Hematopoietic multipotent progenitor cell treated with erythropoietin and hydrocortisone succinate and interleukin-3 and kit ligand, for 8 days (in vitro differentiated cells): ENCODE measurements at places on chromosomes 6 and 20.

- no peak for DNase-seq
Measured at GRCh38 chr6:65633501-65633900, 73.5 kb downstream of the EYS start.

DNA sequence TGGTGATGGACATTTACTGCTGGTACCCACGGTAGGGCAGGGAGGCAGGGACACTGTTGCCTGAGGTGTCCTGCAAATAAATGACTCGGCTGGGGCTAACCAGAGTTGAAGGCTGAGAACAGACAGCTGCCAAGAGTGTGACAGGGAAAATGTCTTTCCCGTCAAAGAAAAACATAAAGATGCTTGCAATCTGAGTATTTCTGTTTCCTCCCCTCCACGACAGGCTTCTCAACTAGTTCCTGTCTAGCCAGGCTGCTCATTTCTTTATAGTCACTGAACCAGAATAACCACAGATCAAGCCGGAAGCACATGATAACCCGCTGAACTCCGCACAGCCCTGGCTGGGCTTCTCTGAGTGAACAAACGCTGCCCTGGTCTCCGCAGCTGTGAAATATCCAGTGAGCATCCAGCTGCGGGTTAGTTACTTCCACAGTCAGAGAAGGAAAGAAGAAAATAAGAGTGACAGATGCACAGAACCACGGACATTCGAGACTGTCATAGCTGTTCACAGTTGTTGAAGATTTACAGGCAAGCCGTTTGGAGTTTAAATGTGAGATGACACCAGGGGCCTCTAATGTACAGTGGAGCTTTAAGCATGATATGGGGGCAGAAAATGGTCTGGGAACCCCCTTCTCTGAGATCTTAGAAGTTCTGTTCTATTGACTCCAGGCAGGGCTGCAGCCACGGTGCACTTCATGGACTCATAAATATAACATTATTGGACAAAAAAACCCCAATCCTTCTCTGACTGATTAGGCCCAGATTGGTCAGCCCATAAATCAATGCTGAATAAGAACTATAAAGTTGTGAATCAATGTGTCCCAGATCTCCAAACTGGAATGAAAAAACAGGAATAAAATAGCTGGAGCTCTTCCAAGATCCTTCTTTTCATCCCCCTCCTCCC, 299.9 kb upstream of the SUPT3H start:
- peak; percentile 31 for DNase-seq

DNA sequence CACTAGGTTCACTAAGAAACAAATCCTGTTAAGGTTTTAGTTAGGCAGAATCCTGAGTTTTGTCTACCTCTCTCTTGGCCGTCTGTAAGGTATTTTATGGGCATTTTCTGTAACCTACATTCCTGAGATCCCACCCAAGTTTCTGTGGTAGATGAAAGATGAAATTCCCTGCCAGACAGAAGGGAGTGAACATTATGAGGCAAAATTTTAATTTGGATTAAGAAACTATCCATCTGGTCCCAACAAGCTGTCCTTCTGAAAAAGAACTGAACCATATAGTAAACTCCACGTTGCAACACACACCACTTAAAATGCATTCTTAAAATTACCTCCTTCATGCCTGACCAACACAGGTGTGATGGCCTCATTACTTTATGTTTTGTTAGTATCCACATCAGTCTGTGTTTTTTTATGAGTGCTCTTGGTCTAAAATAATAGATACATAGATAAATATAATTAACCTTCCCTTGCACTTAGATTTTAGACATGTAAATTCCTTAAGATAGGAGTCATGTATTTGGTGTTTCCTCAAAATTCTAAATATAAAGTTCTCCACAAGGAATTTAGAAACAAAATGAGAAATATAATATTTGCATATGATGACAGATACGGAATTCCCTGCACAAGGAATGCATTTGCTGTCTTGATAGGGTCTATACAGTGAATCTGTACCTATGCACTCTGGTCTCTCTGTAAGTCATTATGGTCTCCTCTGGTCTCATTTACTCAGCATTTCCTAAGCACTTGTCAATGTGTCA, 86.5 kb downstream of the CHD6 start:
- DNase-seq: no peak

DNA sequence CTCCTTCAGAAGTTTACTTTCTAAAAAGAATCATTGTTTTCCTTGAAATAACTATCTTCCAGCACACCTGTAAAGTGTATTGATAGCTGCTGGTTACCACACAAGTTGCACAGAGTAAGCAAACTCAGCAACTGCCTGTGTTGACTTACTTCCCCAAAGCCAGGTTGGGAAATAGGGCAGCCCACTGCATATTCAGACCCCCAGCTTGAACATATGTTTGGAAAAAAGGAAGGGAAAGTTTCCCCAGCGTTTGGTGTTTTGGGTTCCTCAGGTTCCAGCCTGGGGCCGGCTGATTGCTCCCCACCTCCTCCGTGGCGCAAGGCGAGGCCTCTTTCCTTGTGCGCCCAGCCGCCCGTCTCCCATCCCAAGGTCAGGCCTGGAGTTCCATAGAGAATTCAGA, 70.1 kb upstream of the QKI start:
- no peak for DNase-seq

GRCh38 chr6:150539568-150539967, 60.1 kb upstream of the PLEKHG1 start:
- DNase-seq: no peak

- DNase-seq: no peak
Measured at GRCh38 chr6:107246972-107247615, 131.8 kb upstream of the BEND3 start.

DNA sequence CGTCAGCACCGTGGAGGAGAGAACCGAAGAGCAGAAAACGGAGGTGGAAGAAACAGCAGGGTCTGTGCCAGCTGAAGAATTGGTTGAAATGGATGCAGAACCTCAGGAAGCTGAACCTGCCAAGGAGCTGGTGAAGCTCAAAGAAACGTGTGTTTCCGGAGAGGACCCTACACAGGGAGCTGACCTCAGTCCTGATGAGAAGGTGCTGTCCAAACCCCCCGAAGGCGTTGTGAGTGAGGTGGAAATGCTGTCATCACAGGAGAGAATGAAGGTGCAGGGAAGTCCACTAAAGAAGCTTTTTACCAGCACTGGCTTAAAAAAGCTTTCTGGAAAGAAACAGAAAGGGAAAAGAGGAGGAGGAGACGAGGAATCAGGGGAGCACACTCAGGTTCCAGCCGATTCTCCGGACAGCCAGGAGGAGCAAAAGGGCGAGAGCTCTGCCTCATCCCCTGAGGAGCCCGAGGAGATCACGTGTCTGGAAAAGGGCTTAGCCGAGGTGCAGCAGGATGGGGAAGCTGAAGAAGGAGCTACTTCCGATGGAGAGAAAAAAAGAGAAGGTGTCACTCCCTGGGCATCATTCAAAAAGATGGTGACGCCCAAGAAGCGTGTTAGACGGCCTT, 41.6 kb downstream of the ZBTB2 start:
- DNase-seq: no peak

DNA sequence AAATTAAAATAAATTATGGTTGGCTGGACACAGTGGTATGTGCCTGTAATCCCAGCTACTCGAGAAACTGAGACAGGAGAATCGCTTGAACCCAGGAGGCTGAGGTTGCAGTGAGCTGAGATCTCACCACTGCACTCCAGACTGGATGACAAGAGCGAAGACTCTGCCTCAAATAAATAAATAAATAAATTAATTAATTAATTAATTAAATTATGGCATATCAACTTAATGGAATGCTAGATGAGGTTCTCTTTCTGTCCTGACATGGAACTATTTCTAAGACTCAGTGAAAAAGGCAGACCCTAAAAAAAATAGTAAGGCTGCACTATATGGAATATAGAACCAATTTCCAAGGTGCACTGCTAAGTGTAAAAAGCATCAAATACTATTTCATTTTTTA, 4.8 kb downstream of the SRPK1 start:
- no peak for DNase-seq

DNA sequence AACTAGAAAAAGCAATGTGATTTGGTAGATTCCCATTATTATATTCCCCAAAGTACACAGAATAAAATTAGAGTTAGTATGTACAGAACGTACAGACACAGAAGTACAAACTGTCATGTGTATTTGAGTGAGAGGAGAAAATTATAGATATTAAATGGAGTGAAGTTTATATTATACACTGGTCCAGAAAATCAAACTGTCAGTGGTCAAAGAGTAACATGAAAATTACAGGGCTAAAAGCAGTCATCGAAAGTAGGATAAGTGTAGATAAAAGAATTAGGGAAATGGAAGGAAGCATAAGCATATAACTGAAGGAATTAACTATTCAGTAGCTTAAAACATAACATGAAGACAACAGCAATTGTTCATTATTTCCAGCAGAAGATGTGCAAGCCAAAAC, 30.3 kb downstream of the SEL1L2 start:
- DNase-seq: no peak

DNA sequence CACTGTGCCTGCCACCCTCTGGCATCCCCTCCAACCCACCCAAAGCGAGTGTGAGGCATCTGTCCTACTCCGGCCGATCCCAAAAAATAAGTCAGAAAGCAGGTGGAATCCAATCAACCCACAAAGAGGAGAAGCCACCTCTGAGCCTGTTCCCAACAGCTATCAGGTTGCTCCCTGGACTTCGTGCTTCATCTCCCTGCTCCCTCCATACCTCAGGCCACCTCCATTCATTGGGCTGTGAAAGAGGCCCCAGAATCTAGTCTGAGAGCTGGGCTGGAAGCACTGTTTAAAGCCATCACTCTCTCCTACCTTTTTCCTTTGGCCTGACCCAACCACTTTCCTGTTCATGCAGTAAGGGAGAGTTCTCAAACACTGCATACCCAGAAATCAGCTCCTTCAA, 106.1 kb downstream of the ZMYND8 start:
- DNase-seq: no peak

- DNase-seq: no peak
Measured at GRCh38 chr6:7629321-7629720, 39.3 kb downstream of the SNRNP48 start.
